ENCODE measurements at places on chromosomes 7 and 10. TPM values are rescaled to one million over a fixed set of nuclear protein-coding genes. Genes with fewer than 3 reads are reported as not detected.

DNA sequence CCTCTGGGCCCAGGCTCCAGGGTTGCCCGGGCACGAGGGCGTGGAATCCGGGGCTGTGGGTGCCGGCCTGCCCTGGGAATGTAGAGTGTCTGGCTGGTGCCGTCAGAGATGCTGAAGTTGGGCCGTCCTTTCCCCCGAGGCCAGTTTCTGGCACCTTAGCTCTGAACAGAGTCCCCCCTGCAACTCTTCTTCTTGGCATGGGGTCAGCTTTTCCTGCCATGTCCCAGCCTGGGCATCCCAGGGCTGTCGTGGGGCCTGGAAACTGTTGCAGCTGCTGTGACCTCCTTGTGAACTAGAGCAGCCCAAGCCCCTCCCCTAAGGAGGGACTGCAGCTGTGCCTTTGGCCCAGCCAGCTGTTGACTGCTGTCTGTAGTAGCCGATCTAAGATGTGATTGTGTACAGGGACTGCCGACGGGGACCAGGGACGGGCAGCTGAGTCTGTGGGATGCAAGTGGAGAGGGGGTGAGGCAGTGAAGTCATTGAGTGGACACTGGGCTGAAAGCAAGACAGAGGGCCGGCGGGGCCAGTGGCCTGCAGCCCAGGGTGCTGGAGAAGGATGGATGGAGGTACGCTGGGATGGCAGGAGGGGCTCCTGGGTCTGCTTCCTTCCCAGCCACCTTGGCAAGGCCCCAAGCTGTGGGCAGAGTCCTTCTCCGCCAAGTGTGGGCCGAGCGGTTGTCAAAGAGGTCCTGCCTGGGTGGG is 35.8 kb downstream of the GBX1 start:
- peaks cover 100% of the 10 kb centered on the region for H3K36me3 ChIP-seq
- no peak overlapping the region for H3K27ac ChIP-seq
- no peak overlapping the region for H3K4me3 ChIP-seq
- DNase-seq, result no peak

DNA sequence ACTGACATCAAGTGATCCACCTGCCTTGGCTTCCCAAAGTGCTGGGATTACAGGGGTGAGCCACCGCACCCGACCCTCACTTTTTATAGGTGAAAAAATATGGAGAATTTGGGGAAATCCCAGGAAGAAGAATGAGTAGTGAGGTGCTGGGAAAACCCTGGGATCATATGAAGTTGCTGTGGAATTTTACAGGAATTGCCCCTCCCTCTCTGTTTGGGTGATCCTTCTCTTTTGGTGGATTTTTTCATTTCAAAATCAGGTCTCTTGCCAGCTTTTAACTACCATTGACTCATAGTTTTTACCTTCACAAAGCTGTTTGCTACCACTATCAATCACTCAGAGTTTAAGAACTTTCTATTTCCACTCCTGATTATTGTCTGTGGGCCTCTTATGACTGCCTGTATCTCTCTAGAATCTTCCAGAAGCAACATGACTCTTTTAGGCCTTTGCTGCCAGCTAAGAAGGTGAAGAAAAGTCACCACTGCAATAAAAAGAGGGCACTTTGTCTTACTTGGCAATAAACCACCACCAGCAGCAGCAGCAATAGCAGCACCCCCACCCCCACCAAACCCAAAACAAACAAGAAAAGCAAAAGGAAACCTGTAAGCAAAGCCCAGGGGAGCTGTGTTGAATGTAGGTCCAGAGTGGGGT is 4.0 kb upstream of the GIMAP8 start:
- no peaks in the 10 kb centered on the region for H3K36me3 ChIP-seq
- peak; percentile 39 for DNase-seq
- H3K27me3 ChIP-seq, result peaks cover 12% of the 10 kb centered on the region
- no peak overlapping the region for H3K4me3 ChIP-seq
- peaks cover 17% of the 10 kb centered on the region for H3K4me1 ChIP-seq
- H3K27ac ChIP-seq, result no peak overlapping the region

CELF2 gene
- total RNA-seq, result 128 TPM

DNA sequence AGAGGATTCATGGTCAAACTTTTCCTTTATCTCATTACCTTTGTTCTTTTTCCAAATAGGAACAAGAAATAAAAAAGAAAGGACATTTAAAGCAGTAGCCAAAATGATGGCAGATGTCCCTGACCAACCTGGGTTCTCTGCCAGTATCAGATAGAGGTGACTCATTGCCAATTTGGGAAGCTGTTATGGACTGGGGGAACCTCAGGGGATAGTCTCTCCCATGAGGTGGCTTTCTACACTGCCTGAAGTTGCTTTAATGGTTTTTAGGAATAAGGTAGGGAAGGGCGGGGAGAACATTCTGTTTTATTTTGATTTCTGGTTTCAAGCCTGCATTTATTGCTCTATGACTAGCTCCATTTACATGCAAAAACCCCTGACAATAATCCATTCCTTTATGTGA is 457.9 kb upstream of the TPK1 start:
- no peak overlapping the region for H3K4me3 ChIP-seq
- H3K4me1 ChIP-seq, result no peaks in the 10 kb centered on the region
- no peak overlapping the region for H3K27ac ChIP-seq
- no peaks in the 10 kb centered on the region for H3K36me3 ChIP-seq
- no peaks in the 10 kb centered on the region for H3K27me3 ChIP-seq
- DNase-seq, result no peak

DNA sequence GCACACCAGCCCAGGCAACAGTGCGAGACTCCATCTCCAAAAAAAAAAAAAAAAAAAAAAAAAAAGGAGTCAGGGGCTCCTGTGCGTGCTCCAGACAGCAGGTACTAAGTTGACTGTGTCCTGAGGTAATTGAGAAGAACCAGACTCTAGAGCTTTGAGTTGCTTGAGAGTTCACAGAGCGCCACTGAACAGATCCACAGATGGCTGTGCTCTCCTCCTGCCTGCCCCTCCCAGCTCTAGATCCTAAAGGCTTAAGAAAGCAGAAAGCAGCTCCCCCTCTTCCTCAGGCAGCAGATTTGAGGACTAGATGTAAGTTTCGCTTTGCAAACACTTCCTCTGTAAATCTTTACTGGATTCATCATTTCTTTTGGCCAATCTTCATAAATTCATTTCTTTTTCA is 38.7 kb downstream of the SHH start:
- H3K4me3 ChIP-seq, result no peak overlapping the region
- peaks cover 69% of the 10 kb centered on the region for H3K36me3 ChIP-seq
- no peak for DNase-seq
- H3K4me1 ChIP-seq, result peaks cover 4% of the 10 kb centered on the region
- H3K27me3 ChIP-seq, result no peaks in the 10 kb centered on the region
- H3K27ac ChIP-seq, result no peak overlapping the region

DNA sequence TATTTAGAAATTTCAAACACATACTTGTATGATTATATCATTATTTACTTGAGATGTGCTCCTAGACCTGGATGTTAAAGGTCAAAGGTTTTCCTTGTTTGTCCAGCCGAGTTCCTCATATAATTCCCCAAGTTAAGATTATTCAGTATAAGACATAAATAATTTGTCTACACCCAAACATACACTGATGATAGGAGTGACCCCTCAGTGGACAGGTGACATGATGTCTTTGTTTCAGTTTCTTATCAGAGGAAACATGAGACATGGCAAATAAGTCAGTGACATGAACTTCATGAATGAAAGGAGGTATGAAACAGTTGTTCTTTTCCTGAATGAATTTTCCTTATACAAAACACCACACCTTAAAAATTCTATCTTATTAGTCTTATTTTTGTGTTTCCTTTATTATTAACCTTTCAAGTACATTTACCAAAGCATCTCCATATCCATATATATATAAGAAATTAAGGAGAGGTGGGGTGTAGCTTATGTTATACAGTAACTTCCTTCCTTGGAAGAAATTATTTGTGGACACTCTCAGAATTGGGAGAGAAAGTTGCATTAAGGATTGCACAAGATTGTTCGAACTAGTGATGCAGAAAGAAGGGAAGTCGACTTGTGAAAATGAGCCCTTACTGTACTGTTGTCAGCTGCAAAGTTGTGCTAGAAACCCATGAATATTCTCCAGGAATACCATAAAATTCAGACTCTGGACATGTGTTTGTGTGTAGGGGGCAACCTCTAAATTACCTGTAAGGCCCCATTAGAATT is 60.5 kb downstream of the POM121L12 start:
- no peaks in the 10 kb centered on the region for H3K27me3 ChIP-seq
- DNase-seq, result no peak
- H3K4me1 ChIP-seq, result no peaks in the 10 kb centered on the region
- H3K27ac ChIP-seq, result no peak overlapping the region

TMEM225B gene
- not detected for total RNA-seq

DNA sequence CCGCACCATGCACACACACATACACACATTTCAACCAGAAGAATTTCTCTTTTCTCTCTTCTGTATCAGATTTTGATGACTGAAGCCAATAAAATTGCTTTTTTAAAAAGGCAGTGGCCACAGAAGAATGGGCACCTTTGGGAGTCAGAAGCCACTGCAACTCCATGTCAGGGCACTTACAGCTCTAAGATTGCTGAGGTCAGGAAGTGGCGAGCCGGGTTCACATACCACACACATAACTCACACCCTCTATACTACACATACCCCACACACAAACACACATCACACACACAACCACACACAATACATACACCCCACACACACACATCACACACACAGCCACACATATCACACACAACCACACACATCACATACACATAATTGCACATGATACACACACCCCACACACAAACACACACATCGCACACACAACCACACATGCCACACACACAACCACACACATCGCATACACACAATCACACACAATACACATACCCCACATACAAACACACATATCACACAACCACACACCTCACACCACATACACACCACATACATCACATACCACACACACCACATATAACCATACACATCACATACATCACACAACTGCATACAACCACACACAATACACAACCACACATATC is 31.2 kb downstream of the GPRIN2 start:
- H3K36me3 ChIP-seq, result no peaks in the 10 kb centered on the region
- no peak for DNase-seq

LRIT1 gene
- not detected for total RNA-seq

GRCh38 chr10:12041766-12042408 is 722 bp downstream of the UPF2 start:
- H3K27me3 ChIP-seq, result no peaks in the 10 kb centered on the region
- no peak for DNase-seq
- peak overlapping the region; percentile 95 for H3K27ac ChIP-seq
- no peaks in the 10 kb centered on the region for H3K36me3 ChIP-seq

- no peak for DNase-seq
- no peak overlapping the region for H3K27ac ChIP-seq
- no peak overlapping the region for H3K4me3 ChIP-seq
- no peaks in the 10 kb centered on the region for H3K4me1 ChIP-seq
Measured at GRCh38 chr7:53672681-53673080, 637.2 kb downstream of the POM121L12 start.

GRCh38 chr10:74026428-74027015 is 28.6 kb downstream of the VCL start:
- H3K4me1 ChIP-seq, result peaks cover 84% of the 10 kb centered on the region
- H3K27ac ChIP-seq, result no peak overlapping the region
- H3K4me3 ChIP-seq, result no peak overlapping the region
- H3K27me3 ChIP-seq, result no peaks in the 10 kb centered on the region
- H3K36me3 ChIP-seq, result no peaks in the 10 kb centered on the region
- no peak for DNase-seq

- H3K27ac ChIP-seq, result peak overlapping the region; percentile 70
- H3K4me3 ChIP-seq, result no peak overlapping the region
- DNase-seq, result no peak
- no peaks in the 10 kb centered on the region for H3K27me3 ChIP-seq
Measured at GRCh38 chr10:77526868-77527617, 110.6 kb downstream of the KCNMA1 start.

ZNF25 gene
- 17.4 TPM for total RNA-seq

PPP3CB gene
- total RNA-seq, result 67.1 TPM

DNA sequence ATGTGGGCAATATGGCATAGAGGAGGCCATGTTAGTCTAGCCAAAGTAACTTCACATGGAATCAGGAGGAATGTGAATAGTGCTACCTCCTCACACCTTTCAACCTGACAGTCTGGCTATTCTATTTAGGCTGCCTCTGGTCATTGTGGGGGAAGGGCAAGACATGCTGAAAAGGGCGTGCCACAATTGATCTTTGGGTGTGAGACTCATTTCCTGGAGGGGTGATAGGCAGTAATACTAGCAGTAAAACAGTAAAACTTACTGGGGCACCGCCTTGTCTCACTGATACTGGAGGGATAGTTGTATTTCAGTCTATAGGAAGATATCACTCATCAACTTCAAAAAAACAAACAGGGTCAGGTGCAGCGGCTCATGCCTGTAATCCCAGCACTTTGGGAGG is 88.7 kb downstream of the TMEM168 start:
- no peak overlapping the region for H3K27ac ChIP-seq
- H3K4me1 ChIP-seq, result no peaks in the 10 kb centered on the region
- H3K4me3 ChIP-seq, result no peak overlapping the region
- no peaks in the 10 kb centered on the region for H3K27me3 ChIP-seq

- no peaks in the 10 kb centered on the region for H3K27me3 ChIP-seq
- H3K36me3 ChIP-seq, result no peaks in the 10 kb centered on the region
- DNase-seq, result no peak
- no peaks in the 10 kb centered on the region for H3K4me1 ChIP-seq
- H3K4me3 ChIP-seq, result no peak overlapping the region
- H3K27ac ChIP-seq, result no peak overlapping the region
Measured at GRCh38 chr10:67385566-67385965, 310.4 kb downstream of the CTNNA3 start.

- no peaks in the 10 kb centered on the region for H3K27me3 ChIP-seq
- no peaks in the 10 kb centered on the region for H3K36me3 ChIP-seq
- H3K4me3 ChIP-seq, result no peak overlapping the region
- H3K4me1 ChIP-seq, result no peaks in the 10 kb centered on the region
Measured at GRCh38 chr7:124480036-124480820, 285.4 kb downstream of the GPR37 start.

GRCh38 chr10:73167458-73167782 is 388 bp downstream of the ECD start:
- H3K36me3 ChIP-seq, result peaks cover 12% of the 10 kb centered on the region
- no peaks in the 10 kb centered on the region for H3K27me3 ChIP-seq
- H3K27ac ChIP-seq, result peak overlapping the region; percentile 91
- peaks cover 47% of the 10 kb centered on the region for H3K4me1 ChIP-seq
- H3K4me3 ChIP-seq, result peak overlapping the region; percentile 73

PNLIPRP1 gene
- not detected for total RNA-seq

DNA sequence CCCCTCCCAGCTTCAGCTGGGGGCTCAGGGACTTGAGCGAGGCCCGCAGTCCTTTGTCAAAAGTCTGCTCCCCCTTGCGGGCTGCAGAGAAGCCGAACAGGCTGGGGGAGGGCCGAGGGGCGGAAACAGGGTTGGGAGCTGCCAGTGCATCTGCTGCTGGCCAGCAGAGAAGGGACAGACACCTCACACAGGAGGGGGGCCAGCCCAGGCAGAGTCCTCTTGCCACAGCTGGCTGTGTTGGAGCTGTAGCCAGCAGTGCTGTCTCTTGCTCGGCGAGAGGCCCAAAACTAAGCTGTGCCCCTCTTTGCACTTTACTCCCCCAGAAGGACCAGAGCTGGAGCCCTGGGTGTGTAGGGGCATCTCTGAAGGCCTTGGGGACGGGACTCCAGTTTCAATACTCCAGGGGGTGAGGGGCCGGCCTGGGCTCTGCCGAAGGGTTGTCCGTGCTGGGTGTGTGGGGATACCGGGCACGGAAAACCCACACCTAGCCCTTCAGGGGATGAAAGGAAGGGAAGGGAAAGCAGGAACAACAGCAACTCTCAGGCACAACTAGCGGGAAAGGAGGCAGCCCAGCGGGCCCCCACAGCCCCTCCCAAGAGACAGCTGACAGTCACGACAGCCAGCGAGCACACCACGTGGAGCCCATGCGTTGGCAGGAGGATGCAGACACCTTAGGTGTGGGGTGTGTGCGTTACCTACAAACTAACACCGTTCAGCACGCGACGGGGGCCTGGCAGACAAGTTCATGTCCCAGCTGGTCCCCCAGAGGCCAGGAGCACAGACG is 17.8 kb downstream of the YKT6 start:
- H3K4me1 ChIP-seq, result no peaks in the 10 kb centered on the region
- H3K27me3 ChIP-seq, result no peaks in the 10 kb centered on the region
- H3K4me3 ChIP-seq, result no peak overlapping the region
- H3K27ac ChIP-seq, result no peak overlapping the region
- DNase-seq, result no peak
